ENCODE measurements at places on chromosomes 6 and 20. TPM values are rescaled to one million over a fixed set of nuclear protein-coding genes. Genes with fewer than 3 reads are reported as not detected.

Gene CRYBG1
- total RNA-seq: 32.3 TPM

Gene PLEKHG1
- total RNA-seq: 9.4 TPM

Gene SDC4
- 98.1 TPM for total RNA-seq

- no peak for DNase-seq
Measured at GRCh38 chr6:139429580-139430145, 55.2 kb upstream of the CITED2 start.

Gene PBOV1
- not detected for total RNA-seq

DNA sequence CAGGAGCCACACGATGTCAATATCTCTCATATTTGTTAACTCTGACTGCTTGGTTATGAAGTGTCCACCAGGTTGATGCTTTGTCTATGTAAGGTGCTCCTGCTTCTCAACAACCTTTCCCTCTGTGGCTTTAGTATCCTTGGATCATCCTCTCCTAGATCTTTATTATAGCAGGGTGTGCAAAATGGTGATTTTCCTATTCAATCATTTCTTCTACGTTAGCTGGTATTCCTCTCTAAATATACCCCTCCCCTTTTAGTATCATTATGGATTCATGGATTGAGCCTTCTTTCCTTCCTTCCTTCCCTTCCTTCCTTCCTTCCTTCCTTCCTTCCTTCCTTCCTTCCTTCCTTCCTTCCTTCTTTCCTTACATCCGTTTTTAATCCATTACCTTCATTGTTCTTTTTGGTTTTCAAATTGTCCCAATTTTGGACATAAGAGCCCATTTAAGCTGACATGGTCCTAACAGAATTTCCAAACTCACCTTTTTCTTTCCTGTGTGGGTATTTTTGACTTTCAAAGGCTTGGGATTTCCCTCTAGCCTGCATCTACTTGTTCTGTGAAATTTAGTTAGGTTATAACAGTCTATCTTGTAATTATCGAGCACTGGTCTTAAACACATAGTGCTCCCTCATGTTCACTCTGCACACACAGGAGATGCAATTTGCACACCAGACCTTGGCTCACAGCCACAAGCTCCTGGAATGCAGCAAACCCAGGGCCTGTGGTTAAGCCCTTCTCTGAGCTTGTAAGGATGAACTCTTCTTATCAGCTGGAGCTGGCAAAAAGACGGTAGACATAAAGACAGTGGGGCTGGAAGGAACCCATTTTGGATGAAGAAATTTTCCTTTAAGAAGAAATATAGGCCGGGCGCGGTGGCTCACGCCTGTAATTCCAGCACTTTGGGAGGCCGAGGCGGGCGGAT lies 109.9 kb downstream of the SLC24A3 start:
- no peak for DNase-seq

Gene RMND1
- total RNA-seq: 24.5 TPM

DNA sequence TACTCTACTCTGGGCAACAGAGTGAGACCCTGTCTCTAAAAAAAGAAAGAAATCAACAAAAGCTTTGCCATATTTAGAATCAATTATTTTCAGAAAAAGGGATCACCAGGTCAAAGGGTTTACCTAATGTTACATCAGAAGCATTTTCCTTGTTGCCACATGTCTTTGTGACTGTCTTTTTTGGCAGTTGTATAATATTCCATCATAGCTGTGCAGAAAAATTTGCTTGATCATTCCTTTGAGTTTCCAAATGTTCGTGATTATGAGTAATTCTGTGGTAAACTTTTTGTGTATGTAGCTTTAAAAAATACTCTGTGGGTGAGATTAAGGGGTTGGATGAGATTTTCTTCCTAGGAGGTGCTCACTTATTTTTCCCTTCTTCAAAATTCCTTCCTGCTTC lies 26.4 kb downstream of the PNPLA1 start:
- no peak for DNase-seq

DNA sequence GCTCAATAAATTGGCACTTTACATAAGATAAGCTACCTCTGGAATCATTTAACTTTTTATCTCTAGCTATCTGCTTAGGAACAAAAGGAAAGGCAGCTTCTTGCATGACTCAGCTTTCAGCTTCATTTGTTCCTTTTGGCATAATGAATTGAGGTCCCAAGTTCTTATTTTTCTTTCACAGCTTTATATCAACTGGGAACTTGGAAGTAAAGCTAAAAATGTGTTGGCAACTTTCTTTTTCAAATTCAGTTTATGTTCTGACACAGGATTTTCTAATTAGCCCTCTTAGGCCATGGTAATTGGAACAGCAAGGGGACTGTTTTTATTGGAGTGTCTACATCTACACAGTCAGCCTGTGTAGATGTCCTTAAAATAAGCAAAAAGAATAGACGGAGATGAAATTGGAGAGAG lies 55.2 kb upstream of the MRAP2 start:
- no peak for DNase-seq

Gene DDX43
- total RNA-seq: 0.98 TPM

GRCh38 chr6:12289365-12289919 lies 719 bp upstream of the EDN1 start:
- DNase-seq: peak; percentile 35

Gene TASP1
- 13.5 TPM for total RNA-seq

Gene COL21A1
- total RNA-seq: not detected

DNA sequence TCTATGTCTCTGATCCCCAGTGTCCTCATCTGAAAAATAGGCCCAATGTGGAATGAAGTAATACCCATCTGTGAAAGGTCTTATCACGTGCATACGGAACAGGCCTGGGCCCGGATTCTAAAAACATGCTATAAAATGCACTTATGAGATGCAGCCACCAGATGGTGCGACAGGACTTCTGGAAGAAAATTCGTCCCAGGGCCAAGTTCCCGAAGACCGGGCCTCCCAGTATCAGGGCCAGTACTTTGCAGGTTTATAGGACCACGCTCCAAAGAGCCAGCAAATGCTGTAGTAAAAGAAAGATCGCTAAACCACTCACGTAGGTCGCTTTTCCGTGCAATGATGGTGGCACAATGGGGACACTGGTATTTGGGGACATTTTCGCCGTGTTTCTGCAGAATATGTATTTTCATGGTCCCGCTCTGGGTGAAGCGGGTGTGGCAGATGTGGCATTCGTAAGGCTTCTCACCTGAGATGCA lies 10.6 kb downstream of the CTCFL start:
- DNase-seq: no peak
